Hepatocyte (in vitro differentiated cells): ENCODE measurements at places on chromosomes 6 and 20. TPM values are rescaled to one million over a fixed set of nuclear protein-coding genes. Genes with fewer than 3 reads are reported as not detected.

Gene RAB44
- not detected in 2 replicates for total RNA-seq

Gene PPP1R14C
- total RNA-seq, result 1.5 and 2.1 TPM in 2 replicates

Gene CLDN20
- total RNA-seq, result not detected in 2 replicates

Gene VAPB
- total RNA-seq, result 26.8 and 32.1 TPM in 2 replicates

Gene CST9L
- not detected in 2 replicates for total RNA-seq

Gene ADTRP
- total RNA-seq, result 9.8 and 10.0 TPM in 2 replicates

Gene PNLDC1
- total RNA-seq, result not detected in 2 replicates

Gene SESN1
- 51.7 and 59.1 TPM in 2 replicates for total RNA-seq

Gene MAP7
- total RNA-seq, result 22.9 and 24.1 TPM in 2 replicates

Gene KCNK15
- total RNA-seq, result 0.92 and 1.7 TPM in 2 replicates

Gene MYL9
- total RNA-seq, result 31.8 and 46.0 TPM in 2 replicates

Gene SLC22A16
- total RNA-seq, result not detected in 2 replicates

Gene FAM120B
- total RNA-seq, result 16.0 and 19.5 TPM in 2 replicates

Gene FAM83C
- total RNA-seq, result not detected in 2 replicates

GRCh38 chr6:24568683-24569082 is 73.9 kb downstream of the ALDH5A1 start:
- H3K27ac ChIP-seq, result no peak overlapping the region
- DNase-seq, result no peak
- H3K4me1 ChIP-seq, result no peaks in the 10 kb centered on the region

DNA sequence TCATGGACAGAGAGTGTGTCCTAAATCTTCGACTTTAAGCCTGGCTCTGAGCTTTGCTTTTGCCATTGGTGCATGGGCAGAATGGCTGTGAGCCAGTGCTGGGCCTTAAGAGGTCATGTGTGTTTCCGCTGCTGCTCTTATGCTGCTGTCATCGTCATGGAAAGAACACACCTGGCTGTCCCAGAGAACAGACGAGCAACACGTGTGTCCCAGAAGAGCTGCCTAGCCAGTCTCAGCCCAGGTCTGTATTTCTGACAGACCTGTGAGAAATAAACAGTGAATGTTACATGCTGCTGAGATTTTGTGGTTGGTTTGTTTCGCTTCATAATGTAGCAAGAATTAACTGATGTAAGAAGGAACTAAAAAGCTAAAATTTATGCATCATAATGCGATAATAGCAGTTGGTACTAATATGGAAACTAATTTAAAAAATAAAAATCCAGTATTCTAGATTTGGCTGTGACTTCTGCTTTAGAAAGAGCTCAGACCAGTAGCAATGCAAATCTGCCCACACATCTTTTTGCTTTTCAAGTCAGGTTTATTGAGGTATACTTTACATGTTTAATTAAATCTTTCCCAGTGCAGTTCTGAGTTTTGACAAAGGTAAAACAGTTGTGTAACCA is 11.5 kb upstream of the SCP2D1 start:
- no peaks in the 10 kb centered on the region for H3K27me3 ChIP-seq
- H3K27ac ChIP-seq, result no peak overlapping the region
- no peaks in the 10 kb centered on the region for H3K4me1 ChIP-seq
- no peak for DNase-seq
- H3K4me3 ChIP-seq, result no peak overlapping the region
- no peaks in the 10 kb centered on the region for H3K36me3 ChIP-seq

- H3K4me3 ChIP-seq, result no peak overlapping the region
- no peak overlapping the region for H3K27ac ChIP-seq
- no peaks in the 10 kb centered on the region for H3K4me1 ChIP-seq
- no peak for DNase-seq
These were observed 84.9 kb downstream of the ANKRD60 start for GRCh38 chr20:58143531-58143930.

DNA sequence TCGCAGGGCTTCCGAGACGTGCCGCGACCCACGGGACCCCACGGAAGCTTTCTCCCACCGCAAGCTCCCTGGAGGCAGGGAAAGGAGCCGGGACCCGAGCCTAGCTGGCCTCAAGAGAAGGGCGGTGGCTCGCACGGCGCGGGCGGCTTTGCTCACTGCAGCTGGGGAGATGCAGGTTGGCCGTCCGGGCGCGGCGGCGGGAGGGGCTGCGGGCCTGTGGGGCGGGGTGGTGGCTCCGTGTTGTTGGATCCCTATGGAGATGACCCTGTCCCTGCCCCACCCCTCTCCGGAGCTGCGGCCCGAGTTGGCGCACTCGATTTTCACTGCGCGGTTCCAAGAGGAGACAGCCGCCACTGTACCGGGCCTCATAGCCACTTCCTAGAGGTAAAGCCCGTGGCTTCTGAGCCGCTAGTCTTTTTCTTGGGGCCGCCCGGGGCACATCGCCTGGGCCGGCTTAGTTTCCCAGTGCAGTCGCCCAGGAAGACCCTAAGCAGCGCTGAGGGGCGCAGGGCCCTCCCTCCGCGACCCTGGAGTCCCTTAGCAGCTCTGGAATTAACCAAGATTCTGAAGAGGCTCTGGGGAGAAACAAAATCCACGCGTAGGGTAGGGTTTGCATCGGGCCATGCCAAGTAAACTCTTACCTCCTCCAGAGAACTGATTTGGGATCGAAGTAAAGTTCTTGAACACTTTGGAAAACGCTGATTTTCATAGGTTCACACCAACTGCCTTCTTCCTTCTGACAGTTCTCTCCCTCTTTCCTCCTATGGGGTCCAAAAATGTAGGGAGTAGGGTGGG is at the start of gene ECT2L:
ECT2L (plus strand) TSS at position 279 of the 795 bp plus-strand sequence. CDS start 17,188 bp downstream, outside the sequence.
- no peak within 1 kb of the TSS for H3K27ac ChIP-seq
- H3K4me3 ChIP-seq, result peak within 1 kb of the TSS; percentile 6
- H3K4me1 ChIP-seq, result no peaks in the 10 kb centered on the region

DNA sequence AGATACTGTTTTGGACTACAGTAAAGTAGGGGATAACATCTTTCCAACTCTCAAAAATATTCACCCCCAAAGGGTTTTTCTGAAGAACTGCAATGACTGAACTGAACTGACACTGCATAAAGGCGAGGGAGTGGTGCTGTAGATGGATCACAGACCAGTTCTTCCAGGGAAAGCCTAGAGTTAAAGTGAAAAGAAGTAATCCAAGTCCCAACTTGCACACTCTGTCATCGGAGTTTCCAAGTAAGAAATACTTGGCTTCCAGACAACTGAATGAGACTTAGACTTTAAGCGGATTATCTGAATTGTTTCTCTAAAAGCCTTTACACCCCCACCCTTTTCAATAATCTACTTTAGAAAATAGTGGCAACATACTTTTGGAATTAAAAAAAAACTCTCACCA is 134.1 kb upstream of the PREP start:
- DNase-seq, result no peak
- no peaks in the 10 kb centered on the region for H3K36me3 ChIP-seq
- no peaks in the 10 kb centered on the region for H3K27me3 ChIP-seq

DNA sequence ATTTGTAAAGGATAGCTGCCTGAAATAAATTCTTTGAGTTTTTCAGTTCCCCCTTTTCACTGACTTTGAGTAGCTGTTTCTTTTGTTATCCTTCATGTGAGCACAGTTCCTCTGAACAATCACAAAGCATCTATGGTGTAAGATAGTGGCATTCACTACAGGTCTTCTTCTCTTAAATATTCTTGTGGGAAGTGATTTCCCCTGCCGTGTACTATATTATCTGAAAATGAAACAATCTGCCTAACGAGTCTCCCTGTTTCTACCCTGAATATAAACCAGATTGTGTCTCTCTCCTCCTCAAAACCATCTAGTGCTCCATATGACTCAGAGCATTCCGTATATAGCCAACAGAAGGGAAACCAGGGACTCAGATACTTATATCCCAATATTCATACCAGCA is 380.1 kb upstream of the SOX4 start:
- H3K27me3 ChIP-seq, result no peaks in the 10 kb centered on the region
- H3K36me3 ChIP-seq, result no peaks in the 10 kb centered on the region
- peaks cover under 1% of the 10 kb centered on the region for H3K4me1 ChIP-seq
- no peak overlapping the region for H3K4me3 ChIP-seq
- DNase-seq, result no peak

DNA sequence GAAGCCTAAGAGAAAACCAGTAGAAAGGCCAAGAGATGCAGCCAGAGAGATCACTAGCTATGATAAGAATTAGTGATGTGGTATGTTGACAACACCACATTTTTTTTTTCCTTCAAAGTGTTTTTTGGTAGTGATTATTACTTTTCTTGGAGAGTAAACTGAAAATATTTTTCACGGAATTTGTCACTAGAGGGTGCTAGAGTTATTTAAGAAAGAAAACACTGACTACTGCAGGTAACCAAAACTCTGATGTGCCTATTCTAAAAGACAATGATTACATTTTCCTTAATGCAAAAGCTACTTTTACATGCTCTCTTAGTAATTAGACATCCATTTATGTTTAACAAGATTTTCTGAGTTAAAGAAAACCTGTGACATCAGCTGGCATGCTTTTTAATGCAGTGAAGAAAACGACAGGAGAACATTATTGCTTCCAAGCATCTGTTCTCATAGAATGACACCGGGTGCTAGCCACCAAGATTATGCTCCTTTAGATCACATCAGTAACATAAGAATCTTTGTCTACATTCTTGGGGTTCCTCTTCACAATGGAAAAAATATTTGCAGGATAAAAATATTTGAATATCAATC is 28.8 kb downstream of the RWDD2A start:
- no peak overlapping the region for H3K27ac ChIP-seq
- no peaks in the 10 kb centered on the region for H3K4me1 ChIP-seq
- H3K36me3 ChIP-seq, result no peaks in the 10 kb centered on the region
- DNase-seq, result peak; percentile 72

- H3K27me3 ChIP-seq, result peaks cover 17% of the 10 kb centered on the region
- H3K4me1 ChIP-seq, result no peaks in the 10 kb centered on the region
- H3K36me3 ChIP-seq, result no peaks in the 10 kb centered on the region
These were observed 16.4 kb downstream of the PRSS16 start for GRCh38 chr6:27263886-27264285.

DNA sequence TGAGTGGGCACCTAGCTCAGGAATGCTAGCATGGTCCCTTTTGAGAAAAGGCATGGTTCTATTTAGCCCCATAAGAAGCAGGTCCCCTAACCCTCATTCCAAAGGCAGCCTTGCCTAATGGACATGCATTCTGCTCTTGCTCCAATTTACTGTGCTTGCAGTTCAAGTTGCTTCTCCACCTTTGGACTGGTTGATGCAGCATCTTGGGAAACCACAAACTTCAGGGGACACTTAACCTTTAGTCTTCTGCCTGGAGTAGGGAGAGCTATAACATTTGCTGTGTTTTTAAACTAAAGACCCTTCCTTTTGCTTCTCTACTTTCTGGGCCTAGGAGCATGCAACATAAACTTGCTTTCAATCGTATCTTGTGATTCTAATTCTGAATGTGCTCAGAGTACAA is 5.1 kb upstream of the PHF3 start:
- no peak overlapping the region for H3K4me3 ChIP-seq
- H3K27ac ChIP-seq, result no peak overlapping the region
- no peaks in the 10 kb centered on the region for H3K27me3 ChIP-seq
- no peaks in the 10 kb centered on the region for H3K36me3 ChIP-seq
- H3K4me1 ChIP-seq, result peaks cover 5% of the 10 kb centered on the region
- no peak for DNase-seq

GRCh38 chr6:50699051-50699775 is 14.1 kb upstream of the TFAP2D start:
- no peaks in the 10 kb centered on the region for H3K4me1 ChIP-seq
- no peak overlapping the region for H3K4me3 ChIP-seq
- H3K27ac ChIP-seq, result no peak overlapping the region

GRCh38 chr6:136958168-136958567 is 36.1 kb downstream of the SLC35D3 start:
- no peak for DNase-seq
- no peak overlapping the region for H3K27ac ChIP-seq
- H3K4me1 ChIP-seq, result peaks cover 3% of the 10 kb centered on the region
- no peak overlapping the region for H3K4me3 ChIP-seq

- H3K27ac ChIP-seq, result no peak overlapping the region
- no peak for DNase-seq
- no peak overlapping the region for H3K4me3 ChIP-seq
- no peaks in the 10 kb centered on the region for H3K36me3 ChIP-seq
- no peaks in the 10 kb centered on the region for H3K27me3 ChIP-seq
- H3K4me1 ChIP-seq, result no peaks in the 10 kb centered on the region
These were observed 13.4 kb upstream of the HIVEP2 start for GRCh38 chr6:142958343-142958742.

DNA sequence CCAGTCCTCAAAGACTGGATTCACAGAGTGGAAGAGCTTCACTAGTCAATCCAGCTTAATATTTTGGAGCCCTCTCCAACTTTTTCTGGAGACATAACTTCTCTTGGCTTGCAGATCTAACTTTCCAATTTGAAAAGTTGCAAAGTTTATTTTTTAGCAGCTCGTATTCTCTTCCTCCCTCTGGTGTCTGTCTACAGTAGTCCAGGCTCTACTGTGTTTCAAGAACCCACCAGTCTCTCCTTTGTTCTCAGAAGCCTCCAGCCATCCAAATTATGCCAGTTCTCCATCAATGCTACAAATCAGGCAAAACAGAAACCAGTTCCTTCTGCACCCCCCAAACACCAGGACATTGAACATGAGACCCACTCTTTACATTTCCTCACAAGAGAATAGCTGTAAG is 376.1 kb upstream of the OPRM1 start:
- H3K27me3 ChIP-seq, result no peaks in the 10 kb centered on the region
- no peak overlapping the region for H3K4me3 ChIP-seq
- H3K27ac ChIP-seq, result no peak overlapping the region
- H3K36me3 ChIP-seq, result no peaks in the 10 kb centered on the region
- no peak for DNase-seq

- peak overlapping the region; percentile 55 for H3K27ac ChIP-seq
- DNase-seq, result peak; percentile 16
- no peak overlapping the region for H3K4me3 ChIP-seq
- H3K4me1 ChIP-seq, result no peaks in the 10 kb centered on the region
These were observed 49.1 kb upstream of the OPRM1 start for GRCh38 chr6:153989989-153990388.

- H3K27ac ChIP-seq, result no peak overlapping the region
- DNase-seq, result no peak
- H3K4me3 ChIP-seq, result no peak overlapping the region
These were observed 68.3 kb downstream of the SMLR1 start for GRCh38 chr6:130895516-130895915.

- peaks cover 3% of the 10 kb centered on the region for H3K4me1 ChIP-seq
- H3K27ac ChIP-seq, result no peak overlapping the region
- H3K36me3 ChIP-seq, result no peaks in the 10 kb centered on the region
These were observed 17.9 kb downstream of the ABHD12 start for GRCh38 chr20:25372584-25373336.

GRCh38 chr6:56475736-56476457 is 166.8 kb downstream of the DST start:
- no peak overlapping the region for H3K27ac ChIP-seq
- DNase-seq, result peak; percentile 50
- H3K36me3 ChIP-seq, result peaks cover 8% of the 10 kb centered on the region
- H3K4me3 ChIP-seq, result no peak overlapping the region
- H3K4me1 ChIP-seq, result peaks cover 4% of the 10 kb centered on the region

GRCh38 chr6:107547451-107547840 is 57.5 kb downstream of the SOBP start:
- H3K27me3 ChIP-seq, result no peaks in the 10 kb centered on the region
- H3K36me3 ChIP-seq, result no peaks in the 10 kb centered on the region
- no peak overlapping the region for H3K27ac ChIP-seq
- DNase-seq, result no peak
- no peaks in the 10 kb centered on the region for H3K4me1 ChIP-seq
